ENCODE measurements at places on chromosomes 6 and 20.

DNA sequence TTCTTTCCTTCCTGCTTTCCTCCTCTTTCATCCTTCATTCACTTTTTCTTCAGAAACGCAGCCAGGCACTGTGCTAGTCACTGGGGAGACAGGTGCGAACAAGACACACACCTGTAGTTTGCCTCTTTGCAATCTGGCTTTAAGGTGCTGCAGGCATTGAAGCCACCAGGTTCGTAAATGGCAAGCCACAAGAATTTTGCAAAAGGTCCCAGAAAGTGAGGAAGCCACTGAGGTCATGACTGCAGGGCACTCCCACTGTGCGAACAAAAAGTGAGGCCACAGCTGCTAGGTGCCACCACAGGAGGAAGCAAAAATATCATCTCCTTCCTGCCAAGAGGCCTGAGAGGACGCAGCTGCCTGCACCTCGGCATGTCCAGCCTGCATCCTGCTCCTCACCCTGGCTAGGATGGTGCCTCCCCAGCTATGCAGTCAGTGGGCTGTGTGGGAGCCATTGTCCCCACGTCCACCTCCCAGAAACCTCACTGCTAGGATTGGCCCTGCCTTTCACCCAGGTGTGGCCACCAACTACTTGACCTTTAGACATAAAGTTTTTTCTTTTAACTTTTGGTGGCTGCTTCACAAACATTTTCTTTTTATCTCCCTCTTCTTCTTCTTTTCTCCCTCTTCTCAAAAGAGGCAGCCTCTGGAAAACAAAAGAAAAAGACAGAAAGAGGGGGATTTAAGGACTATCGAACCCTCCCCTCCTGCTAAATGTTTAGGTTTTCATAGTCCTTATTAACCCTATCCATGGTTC is 230.8 kb downstream of the BCAS1 start:
- DNase-seq = no peak

GRCh38 chr20:20837574-20838021 is 125.2 kb upstream of the RALGAPA2 start:
- no peak for DNase-seq

DNA sequence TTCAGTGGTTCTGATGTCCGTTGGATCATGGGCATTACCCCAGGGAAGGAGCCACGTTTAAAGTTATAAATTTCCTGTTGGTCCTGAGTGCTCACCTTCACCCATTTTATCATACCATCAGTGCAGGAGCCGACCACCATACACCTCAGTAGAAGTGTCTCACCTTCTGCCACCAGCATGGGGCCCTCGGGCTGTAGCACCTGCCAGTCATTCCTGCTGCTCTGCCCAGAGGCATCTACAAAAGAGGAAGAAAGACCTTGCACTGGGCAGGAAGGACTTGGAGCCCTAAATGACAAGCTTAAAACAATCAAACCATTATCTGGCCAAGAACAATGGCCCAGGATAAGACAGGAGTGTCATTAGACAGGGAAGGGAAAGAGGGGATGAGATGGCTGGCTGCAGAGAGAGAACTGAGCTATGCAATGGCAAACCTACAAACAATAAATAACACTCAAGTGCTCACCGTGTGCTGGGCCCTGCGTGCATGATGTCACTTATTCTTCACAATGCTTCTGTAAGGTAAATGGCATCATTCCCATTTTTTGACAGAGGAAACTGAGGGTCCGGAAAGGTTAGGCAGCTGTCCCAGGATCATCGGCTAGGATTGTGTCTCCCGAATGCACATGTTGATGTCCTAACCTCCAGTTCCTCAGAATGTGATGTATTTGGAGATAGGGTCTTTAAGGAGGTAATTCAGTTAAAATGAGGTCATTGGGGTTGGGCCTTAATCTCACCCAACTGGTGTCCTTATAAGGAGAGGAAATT is 11.2 kb downstream of the SIRPB2 start:
- DNase-seq = no peak

GRCh38 chr20:44271915-44272663 is 25.0 kb downstream of the GDAP1L1 start:
- DNase-seq = no peak

- no peak for DNase-seq
These were observed 44.5 kb upstream of the PHACTR3 start for GRCh38 chr20:59559863-59560262.

DNA sequence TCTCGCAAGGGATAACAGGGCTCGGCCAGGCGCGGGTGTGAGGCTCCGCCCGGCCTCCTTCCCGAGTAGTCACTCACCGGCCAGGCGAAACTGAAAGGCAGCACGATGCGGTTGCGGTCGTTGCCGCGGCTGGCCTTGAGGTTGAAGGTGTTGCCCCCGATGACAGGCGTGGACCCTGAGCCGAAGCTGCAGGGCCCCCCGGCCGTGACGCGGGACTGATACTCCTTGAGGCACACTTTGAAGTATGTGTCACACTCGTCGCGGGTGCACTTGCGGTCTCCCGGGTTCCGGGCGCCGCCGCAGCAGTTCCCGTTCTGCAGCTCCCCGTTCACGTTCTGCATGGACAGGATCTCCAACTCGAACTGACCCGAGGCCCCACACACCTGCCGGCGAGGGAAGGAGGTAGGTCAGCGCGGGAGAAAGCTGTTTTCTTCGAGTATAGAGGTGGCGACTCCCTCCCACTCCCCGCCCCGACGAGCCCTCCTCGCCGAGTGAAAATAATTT is 1.1 kb downstream of the JAG1 start:
- no peak for DNase-seq

- DNase-seq = no peak
These were observed 12.8 kb downstream of the ME1 start for GRCh38 chr6:83417880-83418663.

- DNase-seq = no peak
These were observed 20.8 kb upstream of the IBTK start for GRCh38 chr6:82268301-82268846.

DNA sequence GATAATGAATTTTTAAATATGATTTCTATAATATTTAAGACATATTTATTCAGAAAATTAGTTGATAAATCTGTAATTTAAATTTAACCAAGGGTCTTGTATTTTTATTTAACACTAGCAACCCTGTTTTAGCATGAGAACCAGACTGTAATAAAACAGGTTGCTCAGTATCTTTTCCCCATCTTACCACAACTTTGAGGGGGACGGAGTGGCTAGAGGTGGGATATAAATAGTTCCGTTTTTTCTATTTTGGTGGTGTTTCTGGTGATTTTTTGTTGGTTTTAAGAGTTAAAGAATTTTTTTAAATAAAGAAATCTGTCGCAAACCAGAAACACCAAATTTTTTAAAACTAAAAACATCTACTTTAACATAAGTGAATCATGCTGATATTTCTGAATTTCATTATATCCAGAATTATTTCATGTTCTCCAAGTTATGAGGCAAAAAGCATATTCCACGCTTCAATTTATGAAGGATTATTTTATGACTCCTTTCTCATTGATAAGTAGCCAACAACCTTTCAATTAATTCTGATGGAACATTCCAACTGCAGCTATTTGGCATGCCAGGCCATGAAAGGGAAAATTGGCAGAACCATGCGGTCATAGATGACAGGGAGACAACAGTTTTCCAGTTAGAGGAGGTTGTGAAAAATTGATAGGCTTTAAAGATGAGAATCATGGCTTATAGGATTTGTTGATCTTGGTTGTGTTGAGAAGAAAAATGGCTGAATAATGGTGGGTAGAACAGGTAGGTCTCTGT is 151.9 kb upstream of the CARMIL1 start:
- no peak for DNase-seq

DNA sequence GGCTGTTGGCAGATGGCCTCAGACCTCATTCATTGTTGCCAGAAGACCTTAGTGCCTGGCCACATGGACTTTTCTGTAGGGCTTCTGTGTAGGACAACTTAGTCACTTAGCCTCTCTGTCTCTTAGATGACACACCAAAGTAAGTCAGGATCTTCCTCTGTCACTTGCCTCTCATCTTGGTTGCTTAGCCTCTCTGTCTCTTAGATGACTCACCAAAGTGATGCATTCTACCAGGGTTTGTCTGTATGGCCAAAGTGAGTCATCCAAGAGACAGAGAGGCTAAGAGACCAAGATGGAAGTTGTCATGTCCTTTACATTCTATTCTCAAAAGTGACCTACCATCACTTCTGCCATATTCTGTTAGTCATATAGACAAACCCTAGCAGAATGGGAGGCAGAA is 255.9 kb upstream of the DEFB112 start:
- no peak for DNase-seq

DNA sequence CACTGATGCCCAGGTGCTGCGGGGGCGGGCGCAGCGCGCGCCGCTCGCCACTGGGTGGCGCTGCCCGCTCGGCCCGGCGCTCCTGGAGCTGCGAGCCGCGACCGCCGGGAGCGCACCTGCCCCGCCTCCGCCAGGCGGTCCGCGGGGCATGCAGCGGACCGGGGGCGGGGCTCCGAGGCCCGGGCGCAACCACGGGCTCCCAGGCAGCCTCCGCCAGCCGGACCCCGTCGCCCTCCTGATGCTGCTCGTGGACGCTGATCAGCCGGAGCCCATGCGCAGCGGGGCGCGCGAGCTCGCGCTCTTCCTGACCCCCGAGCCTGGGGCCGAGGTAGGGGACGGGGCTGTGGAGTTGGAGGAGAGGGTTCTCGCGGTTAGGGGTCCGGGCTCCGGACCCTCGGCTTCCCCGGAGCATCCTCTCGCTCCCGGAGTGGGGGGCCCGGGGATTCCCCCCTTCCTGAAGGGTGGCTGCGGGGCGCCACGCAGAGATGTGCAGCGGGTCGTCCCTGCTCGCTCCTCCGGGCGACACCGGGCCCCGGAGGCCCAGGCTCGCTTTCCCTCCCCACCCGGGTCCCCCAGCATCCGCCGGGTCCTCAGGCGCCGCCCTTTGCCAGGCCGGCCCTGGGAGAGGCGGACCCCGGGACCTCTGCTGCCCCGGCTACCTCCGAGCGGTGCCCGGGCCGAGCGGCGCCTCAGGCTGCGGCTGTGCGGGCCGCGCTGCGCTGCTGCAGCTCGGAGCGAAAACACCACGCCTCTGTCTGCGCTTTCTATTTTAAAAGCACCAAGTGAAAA is at the start of gene BCAS4:
TSS of gene BCAS4 (plus strand) at position 216 of the 789 bp plus-strand sequence. CDS start at position 239, 23 bp downstream.
- no peak for DNase-seq

DNA sequence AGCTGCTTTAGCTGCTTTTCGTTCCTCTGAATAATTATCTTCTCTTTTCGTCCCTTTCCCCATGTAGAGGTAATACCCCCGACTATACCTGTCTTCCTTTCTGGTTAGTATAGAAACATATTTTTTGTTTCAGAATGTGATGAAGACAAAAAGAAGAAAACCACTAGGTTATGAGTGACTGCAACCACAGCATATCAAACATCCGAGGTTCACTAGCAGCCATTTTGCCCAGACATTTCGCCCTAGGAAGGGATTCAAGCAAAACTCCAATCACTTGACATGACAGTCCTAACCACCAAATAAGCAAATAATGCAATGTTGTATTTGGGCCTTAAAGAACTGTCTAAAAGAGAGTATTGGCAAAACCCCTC is 9.4 kb downstream of the SNX5 start:
- DNase-seq = no peak

DNA sequence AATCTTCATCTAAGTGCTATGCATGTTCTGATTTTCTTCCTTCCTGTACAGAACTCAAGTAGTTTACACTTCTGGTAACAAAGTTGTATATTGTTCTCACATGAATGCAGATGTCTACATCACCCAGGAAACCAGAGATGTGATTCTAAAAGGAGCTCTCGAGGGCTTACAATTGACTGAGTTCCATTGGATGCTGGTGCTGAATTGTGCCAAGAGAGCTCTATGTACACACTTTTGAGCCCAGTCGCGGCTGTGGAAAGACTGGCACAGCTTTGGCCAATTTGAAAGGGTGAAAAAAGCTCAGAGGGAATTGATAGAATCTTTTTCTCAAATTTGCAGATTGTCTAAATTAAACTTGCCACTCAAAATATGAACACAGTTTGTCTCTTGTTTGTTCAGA is 340.7 kb downstream of the LMBRD1 start:
- no peak for DNase-seq

DNA sequence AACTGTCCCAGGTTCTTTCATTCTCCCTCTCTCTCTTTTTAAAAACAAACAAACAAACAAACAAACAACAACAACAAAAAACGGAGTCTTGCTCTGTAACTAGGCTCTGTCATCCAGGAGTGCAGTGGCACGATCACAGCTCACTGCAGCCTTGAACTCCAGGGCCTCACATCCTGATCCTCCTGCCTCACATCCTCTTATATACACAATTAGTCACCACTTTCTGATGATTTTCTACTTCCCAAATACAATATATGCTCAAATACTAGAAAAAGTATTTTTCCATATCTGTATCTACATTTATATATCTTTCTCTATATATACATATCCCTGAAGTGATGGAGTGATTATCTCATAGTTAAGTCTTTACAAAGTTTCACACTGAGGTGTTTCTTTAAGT is 170.7 kb downstream of the EPHA7 start:
- DNase-seq = no peak

- DNase-seq = no peak
These were observed 8.8 kb downstream of the STX16 start for GRCh38 chr20:58659841-58660240.

DNA sequence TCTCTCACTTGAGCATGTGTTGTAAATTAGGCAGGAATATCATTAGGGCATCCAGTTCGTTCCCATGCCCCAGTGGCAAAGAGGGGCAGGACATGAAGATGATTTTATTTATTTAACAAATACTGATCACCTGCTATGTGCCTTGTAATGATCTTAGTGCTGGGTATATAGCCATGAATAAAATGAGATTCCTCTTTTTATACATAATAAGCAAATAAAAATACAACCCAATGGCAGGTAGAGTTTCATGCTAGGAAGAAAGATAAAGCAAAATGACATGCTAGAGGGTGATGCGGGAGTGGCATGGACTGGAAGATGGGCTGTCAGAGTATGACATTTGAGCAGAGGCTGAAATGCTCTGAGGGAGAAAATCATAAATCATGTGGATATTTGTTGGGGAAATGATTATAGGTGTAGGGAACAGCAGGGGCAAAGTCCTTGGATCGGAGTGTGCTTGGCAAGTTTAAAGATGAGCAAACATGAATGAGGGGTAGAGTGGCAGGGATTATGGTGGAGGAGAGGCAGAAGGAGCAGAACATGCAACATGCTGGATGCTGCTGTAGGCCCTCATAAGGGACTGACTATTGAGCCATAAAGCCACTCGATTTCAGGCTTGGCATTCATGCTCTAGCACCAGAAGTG is 342.1 kb downstream of the PLCB1 start:
- DNase-seq = no peak

GRCh38 chr20:33992145-33992922 is 1.4 kb upstream of the RALY start:
- no peak for DNase-seq

DNA sequence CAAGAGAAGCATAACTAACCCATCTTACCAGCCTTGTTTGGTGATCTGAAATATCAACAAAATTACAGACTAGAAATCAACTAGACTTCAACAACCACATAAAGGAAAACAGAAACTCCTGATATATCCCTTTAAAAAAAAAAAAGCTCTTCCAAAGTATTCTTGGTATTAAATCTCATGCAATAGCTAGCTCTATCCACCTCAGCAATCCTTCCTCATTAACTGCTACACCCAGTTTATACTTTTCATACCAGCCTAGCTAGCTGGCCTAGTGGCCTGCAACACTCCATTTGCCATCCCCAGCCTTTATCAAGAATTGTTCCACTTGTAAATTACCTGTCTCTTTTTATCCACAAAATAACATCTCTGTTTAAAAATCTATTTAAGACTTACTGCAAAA is 69.0 kb downstream of the BACH2 start:
- no peak for DNase-seq
